Stimulated activated CD4-positive, alpha-beta T cell treated with anti-CD3 and anti-CD28 coated beads, TNF-alpha, amount 100 ng/mL, for 1 hour (primary cell): ENCODE measurements at places on chromosomes 6 and 20.

DNA sequence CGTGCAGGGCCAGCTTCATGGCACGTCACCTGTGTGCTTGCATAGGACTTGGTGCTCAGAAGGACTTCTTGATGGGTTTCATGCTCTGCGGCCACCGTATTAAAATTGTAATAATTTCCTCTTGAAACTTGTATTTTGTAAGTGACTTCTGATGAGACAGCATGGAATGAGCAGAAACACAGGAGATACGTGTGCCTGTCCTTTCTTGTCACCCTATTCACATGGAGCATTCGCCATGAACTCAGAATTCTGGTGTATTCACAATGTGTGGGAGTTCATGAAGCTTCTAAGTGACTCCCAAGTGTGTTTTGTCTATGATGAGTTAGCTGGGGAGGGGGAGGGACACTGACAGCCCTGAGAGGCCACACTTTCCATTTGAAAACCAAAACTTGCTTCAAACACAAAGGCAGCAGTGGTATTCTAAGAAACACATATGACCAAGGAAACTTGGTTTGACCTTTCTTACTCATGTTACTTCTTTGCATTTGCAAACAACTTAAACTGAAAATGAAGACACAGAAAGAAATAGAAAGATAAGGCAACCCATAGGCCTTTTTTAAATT lies 92.1 kb upstream of the NEDD9 start:
- no peak for DNase-seq

DNA sequence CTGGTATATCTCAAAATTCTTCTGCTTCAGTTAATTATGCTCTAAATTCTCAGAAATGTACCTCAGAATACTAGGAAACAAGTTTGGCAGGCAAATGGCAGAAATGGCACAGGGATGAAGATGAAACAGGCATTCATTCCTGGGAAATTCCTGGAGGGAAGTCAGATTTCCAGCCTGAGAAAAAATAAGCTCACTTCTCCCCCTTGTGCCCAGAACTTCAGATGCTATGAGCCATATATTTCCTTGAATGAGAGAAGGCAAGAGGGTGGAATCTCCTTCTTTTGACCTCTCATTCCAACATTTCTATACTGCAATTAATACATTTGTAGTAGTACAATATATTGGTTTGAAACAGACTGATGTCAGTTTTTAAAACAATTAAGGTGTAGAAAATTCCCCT lies 22.8 kb downstream of the RGS17 start:
- no peak for DNase-seq

DNA sequence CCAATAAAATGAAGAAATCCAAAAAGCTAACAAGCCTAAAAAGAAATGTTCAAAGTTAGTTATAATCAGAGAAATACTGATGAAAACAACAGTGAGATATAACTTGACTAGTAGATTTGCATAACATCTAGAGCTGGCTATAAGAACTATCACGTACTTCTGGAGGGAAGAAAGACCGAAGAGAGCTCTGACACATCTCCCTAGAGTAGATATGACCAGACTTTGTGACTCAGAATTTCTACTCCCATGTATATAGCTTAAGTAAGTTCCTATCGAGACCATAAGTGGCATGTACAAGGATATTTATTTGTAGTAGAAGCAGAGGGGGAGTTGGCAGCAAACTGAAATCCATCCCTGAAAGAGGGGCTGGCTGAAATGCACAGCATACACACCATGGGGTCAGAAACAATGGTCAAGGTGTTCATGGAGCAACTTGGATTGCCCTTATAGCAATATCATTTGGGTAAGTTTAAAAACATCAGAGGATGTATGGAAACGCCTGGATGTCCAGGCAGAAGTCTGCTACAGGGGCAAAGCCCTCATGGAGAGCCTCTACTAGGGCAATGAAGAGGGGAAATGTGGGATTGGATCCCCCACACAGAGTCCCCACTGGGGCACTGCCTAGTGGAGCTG lies 25.6 kb upstream of the IL17A start:
- no peak for DNase-seq

DNA sequence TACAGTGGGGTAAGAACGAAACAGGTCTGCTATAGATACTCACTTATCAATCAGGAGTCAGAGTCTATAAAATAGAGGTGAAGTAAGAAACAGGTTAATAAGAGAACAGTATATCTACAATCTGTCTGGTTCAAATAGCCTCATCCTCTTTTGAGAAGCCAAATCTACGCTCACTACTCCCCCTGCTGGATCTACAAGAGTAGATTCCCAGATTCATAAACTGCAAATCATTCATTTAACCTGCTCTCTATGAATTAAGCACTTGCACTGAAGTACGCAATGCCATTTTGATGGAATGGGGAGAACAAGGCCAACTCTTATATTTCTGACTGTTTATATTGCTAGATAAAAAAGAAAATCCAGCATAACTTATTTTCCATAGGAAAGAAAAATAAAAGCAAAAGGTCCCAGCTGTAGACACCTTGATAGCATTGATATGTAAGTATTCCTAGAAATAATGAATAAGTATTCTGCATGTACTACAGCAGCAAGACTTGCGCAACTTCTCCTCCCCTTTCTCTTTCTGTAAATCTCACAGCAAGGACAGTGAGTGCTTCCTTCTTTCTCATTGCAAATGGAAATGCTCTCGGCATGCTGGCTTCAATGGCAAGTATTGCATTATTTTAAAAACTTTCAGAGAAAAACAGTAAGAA lies 92.3 kb downstream of the RFX6 start:
- no peak for DNase-seq

DNA sequence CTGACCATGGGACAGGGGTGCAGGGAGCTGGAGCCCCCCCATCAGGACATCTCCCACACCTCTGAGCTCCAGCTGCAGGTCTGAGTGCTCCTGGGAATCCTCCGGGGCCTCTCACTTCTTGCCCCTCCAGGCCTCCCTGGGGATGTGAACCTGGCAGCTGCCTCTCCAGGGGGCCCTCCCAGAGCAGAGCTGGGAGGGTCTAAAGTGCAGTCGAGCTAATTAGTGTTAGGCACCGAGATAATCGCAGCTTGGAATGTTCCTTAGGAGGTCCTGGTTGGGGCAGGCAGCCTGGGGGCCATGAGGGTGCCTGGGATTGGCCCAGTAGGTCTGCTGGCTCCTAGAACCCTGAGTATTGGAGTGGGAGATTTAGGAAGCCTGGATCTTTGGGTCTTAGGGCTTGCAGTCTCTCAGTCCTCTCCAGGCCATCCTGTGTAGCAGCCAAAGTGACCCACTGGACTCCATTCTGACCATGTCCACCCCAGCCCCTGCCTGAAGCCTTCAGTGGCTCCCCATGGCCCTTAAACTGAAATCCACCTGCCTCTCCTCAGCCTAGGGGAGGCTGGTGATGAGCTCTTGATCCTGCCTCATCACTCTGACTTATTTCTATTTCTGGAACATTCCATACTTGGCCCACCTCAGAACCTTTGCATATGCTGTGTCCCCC lies 26.0 kb downstream of the CEBPB start:
- DNase-seq = no peak

DNA sequence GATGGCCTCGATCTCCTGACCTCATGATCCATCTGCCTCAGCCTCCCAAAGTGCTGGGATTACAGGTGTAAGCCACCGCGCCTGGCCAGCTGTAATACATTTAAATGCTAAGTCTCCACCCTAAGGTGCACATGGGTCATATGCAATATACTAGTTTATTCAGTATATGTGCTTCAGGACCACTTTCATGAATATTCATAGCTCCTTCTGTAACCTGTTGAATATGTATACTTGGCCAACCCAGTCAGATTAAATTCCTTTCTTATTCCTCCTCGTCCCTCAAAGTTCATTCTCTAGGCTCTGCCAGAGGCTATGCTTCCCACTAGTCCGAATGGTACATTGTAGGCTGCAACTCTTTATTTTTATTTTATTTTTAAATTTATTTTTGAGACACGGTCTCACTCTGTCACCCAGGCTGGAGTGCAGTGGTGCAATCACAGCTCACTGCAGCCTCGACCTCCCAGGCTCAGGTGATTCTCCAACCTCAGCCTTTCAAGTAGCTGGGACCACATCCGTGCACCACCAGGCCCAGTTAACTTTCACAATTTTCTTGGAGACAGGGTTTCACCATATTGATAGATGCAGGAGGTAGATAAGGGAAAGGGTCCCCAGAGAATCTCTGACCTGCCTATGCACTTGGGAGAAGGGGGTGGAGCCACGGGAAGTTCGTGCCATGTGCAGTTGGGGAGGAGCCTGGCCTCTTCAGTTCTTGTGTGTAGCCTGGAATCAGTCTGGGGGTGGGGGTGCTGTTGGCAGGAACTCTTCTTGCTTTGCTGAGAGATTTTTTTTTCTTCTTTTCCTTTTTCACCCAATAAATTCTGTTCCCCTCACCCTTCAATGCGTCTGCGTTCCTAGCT lies 41.3 kb upstream of the DDR1 start:
- DNase-seq = no peak

- DNase-seq = no peak
These were observed 200.1 kb downstream of the TMEM242 start for GRCh38 chr6:157123234-157123633.

- DNase-seq = no peak
These were observed 45.3 kb downstream of the ELOVL4 start for GRCh38 chr6:79902046-79902445.

DNA sequence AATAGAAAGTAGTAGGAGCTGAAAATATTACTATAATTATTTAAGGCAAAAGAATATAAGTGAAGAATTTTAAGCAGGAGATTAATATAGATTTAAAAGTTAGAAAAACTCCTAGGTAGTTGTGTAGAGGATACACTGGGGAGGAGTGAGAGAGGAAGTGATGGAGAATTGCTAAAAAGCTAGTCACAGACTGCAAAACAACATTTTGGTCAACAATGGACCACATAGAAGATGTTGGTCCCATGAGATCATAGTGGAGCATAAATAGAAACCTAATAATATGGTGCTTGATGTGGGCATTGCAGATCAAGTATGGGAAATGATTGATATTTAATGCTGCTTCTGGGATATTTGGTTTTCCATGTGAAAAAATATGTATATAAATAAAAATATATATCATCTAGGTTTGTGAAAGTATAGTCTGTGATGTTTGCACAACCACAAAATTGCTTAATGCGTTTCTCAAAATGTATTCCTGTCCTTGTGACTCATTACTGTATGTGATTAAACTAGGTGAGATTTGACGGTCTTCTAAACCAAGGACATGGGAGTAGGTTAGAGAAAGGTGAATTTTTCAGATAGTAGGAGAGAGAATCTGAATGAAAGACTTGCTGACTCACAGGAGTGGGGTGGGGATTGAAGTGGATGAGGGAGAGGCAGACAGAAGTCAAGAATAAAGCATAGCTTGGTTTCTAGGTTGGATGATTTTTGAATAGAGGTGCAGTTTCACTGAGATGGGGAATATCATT lies 174.0 kb downstream of the BCKDHB start:
- no peak for DNase-seq

DNA sequence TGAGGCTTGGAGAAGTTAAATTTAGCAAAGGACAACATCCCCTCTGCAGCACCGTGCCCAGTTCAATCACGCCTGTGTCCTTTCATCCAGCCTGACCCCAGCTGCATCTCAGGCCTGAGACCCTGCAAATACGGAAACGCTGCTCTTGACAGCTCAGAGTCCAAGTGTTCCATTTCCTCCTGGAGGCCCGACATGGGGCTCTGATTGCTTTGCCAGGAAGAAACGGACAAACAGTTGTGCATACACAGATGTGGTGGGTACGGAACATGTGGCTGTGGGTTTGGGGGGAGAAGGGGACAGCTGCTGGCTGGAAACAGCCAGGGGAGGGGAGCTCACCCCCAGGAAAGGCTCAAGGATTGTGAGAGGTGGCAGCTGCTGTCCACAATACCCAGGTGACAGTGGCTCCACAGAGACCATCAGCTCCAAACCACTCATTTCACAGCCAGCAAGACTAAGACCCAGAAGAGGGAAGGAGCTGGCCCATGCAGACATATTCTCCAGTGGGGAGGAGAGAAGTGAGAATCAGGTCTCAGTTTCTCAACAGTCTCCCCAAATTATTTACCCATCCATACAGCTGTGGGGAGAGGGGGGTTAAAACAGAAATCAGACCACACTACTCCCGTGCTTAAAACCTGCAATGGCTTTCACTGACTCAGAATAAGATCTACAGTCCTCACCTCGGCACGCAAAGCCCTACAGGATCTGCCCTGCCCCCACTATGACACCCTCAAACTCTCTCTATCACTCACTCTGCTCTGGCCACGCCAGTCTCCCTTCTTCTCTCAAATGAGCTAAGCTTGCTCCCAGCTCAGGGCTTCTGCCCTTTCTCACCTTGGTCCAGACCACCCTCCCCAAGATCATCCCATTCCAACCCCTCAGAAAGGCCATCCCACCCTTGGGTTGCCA lies 89.1 kb downstream of the PREX1 start:
- no peak for DNase-seq

GRCh38 chr6:56954403-56955170 lies at the start of gene BEND6:
TSS of gene BEND6 (plus strand) at chr6:56955107. CDS start at chr6:56981811, 26,704 bp downstream.
- no peak for DNase-seq

GRCh38 chr6:133951227-133951626 lies 1.8 kb upstream of the TBPL1 start:
- DNase-seq = no peak

- DNase-seq = no peak
These were observed 21.5 kb downstream of the TPBG start for GRCh38 chr6:82385102-82385501.

DNA sequence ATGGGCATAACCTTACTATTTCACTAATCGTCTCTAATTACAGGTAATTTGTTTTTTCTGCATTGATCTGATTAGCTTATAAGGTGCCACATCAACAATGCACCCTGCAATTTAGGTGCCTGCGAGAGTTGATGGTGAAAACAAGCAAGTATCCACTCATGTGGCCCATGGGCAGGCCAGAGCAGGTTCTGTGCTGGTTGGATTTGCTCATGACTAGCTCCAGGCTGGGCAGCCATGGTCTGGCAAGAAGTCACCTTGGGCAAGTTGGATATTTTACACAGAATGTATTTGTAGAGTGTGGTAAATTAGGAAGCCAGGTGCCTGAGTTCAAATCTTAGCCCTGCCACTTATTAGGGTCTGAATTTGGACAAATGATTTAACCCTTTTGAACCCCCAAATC lies 25.3 kb downstream of the RAB44 start:
- DNase-seq = no peak

- DNase-seq = no peak
These were observed 240.4 kb downstream of the TBC1D32 start for GRCh38 chr6:121093928-121094327.

DNA sequence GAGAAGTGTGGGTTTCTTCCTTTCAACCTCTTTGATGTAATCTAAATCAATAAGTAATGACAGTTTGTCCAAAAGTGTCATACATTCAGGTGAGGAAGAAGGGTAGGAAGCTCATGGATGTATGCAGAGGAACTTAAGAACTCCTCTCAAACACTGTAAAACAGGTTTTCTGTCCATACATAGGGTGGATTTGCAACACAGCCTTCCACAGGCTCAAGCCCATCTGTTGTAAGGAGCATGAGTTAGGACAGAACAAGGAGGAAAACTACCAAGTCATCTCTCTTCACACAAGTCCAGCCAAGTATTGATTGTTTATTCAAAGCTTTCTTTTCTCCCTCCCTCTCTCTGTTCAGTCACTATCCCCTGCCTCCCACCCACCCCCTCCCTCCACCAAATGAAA lies 49.0 kb upstream of the CDYL start:
- DNase-seq = no peak

DNA sequence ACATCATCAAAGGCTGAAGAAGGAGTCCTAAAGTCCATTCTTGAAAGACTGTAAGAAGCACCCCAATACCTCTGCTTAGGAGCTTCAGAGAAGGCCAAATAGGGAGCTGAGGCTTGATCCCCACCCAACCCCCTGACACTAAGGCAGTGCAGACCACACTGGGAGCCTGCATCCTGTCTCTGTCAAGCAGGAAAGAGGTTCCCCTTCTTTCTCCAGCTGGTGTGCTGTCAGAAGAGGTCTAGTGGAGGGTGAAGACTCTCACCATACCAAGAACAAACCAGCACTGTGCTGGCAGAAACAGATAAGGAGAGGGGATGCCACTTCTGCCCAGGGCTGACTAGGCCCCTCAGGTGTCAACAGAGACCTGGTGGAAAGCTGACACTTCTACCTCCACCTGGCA lies 19.9 kb downstream of the GZF1 start:
- DNase-seq = no peak
